Activated effector memory CD4-positive, alpha-beta T cell treated with anti-CD3 and anti-CD28 coated beads, Interleukin-2, amount 50 U/mL, for 16 hours (primary cell): ENCODE measurements at places on chromosomes 13 and 19.

- DNase-seq = no peak
Observed at GRCh38 chr13:38496917-38497316, 147.3 kb downstream of the UFM1 start.

- DNase-seq = no peak
Observed at GRCh38 chr13:113508521-113509254, 18.2 kb upstream of the DCUN1D2 start.

GRCh38 chr19:38289955-38290354 is 14.1 kb upstream of the C19orf33 start:
- no peak for DNase-seq

- DNase-seq = no peak
Observed at GRCh38 chr19:58364146-58364545, 1.6 kb upstream of the ZNF497 start.

DNA sequence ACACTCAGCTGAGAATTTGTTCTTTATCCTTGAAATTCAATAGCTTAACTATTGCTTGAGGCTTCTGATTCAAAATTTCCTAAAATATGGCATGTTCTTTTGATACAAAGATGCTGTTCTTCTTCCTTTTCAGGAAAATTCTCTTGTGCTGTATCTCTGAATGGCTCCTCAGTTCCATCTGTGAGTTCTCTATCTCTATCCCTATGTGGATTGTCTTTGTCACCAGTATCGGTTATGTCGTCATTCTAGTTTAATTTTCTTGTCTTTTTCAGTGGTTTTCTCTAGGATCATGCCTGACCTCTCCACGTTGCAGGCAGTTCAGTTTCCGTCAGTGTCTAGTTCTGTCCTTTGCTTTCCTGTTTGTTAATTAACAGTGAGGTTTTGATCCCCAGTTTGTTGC is 104.6 kb upstream of the GJB6 start:
- DNase-seq = no peak

DNA sequence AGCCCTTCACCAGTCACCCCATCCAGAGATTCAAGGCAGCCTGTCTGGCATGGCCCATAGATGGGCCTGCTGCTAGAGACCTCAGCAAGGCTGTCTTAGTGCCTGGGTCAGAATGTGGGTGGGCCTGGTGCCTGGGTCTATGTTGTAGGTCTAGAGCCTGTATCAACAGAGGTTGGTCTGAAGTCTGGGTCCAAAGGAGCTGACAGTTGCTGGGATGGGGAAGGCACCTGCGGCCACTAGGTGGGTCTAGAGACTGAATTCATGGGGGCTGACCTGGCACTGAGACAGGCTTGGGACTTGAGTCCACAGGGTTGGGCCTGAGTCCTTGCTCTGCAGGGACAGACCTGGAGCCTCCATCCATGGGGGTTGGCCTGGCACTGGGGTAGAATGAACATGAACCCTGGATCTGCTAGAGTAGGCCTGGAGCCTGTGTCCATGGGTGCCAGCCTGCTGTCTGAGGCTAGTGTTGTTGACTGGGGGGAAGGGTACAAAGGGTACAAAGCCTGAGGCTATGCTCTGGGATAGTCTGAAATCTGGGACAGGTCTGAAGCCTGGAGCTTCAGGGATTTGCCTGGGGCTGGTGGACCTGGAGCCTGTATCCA is 516.8 kb downstream of the OLFM4 start:
- no peak for DNase-seq

DNA sequence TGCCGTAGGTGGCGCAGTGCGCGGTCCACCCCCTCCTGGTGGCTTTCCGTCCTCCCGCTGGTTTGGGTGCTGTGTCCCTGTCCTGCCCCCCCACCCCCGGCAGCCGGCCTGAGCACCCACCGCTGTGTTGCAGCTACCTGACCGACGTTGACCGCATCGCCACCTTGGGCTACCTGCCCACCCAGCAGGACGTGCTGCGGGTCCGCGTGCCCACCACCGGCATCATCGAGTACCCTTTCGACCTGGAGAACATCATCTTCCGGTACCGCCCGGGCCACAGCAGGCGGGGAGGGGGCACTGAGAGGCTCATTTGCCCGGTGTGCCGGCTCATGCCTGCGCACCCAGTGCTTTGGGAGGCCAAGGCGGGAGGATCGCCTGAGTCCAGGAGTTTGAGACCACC is 20.6 kb downstream of the GNA11 start:
- DNase-seq = no peak

DNA sequence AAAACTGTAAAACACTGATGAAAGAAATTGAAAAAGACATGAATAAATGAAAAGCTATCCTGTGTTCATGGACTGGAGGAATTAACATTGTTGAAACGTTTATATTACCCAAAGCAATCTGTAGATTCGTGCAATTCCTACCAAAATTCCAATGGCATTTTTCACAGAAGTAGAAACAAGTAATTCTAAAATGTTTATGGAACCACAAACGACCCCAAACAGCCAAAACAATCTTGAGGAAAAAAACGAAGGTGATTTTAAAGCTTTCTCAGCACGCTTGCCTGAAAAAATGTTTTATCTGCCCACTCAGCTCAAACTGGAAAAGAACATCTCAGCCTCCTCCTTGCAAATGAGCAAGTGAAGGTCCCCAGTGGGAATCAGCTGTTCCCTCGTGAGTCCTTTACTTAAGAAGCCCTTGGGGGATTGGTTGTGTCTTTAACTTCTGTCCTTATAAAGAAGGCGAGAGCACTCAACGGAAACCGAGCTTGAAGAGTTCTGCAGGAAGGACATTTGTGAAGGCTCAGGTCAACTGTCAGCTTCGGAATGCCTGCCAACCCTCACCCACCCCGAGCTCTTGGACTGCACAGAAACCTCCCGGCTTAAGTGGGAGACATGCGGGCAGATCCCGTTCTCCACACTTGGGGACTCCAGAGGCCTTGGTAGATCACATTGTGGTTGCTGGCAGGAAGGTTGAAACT is 256.0 kb upstream of the IRS2 start:
- no peak for DNase-seq

DNA sequence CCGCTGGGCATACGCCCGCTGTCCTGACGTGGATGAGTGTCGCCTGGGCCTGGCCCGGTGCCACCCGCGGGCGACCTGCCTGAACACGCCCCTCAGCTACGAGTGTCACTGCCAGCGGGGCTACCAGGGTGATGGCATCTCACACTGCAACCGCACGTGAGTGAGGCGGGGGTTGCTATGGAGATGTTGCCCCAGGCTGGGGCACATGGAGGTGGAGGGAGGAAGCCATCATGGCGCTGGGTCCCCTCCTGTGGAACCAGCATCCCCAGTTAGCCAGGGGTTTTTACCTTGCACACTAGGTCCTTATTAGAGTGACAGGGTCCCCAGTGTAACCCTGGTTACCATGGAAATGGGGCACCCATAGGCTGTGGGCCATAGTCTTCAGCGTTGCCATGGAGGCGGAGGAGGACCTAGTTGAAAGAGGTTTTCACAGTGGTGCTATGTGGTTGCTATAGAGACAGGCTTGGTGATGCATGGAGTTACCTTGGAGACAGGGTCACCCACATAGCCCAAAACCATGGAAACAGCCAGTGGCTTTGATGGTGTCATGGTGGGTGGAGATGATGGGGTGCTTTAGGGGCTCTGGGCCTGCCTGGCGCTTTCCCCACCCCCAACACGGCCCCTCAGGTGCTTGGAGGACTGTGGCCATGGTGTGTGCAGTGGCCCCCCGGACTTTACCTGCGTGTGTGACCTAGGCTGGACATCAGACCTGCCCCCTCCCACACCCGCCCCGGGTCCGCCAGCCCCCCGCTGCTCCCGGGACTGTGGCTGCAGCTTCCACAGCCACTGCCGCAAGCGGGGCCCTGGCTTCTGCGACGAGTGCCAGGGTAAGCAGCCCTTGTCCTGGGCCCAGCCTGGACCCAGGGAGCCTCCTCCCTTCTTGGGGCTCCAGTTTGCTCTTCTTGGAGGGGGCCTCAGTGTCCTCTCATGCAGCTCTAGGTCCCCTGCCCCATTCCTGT is 27.1 kb downstream of the MEGF8 start:
- no peak for DNase-seq

DNA sequence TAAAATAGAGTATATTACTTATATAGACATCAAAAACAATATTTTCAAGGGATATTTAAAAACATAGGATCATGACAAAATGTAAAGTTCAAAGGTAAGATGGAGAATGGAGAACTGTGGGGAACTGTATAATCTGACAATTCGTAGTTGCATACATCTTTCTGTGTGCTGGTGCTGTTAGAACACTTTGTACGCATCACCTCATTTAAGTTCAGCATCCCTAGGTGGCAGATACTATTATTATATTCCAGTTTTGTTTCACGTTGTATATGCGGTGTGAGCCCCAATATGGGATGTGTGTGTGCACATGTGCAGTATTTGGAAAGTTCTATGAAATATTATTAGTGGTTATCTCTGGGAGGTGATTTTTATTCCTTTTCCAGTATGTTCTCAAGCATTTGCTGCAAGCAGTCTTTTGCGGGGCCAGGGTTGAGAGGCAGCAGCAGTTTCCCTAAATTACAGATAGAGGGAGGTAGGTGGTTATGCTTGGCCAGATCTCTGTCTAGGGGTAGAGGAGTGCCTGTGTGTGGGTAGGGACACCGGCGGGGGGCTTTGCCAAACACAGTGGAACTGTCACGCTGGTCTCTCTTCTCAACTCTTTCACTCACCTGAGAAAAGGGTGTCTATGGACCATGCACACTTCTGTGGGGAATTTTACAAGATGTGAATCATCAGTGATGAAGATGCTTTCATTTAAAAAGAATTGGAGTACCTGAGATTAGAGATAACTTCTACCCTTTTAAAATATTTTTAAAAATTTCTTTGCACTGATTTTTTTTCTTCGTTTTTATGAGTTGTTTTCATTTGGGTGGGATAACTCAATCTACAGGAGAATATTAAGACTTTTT is 55.6 kb upstream of the ALOX5AP start:
- DNase-seq = peak; percentile 66

- DNase-seq = no peak
Observed at GRCh38 chr13:31881495-31881882, 142.2 kb downstream of the RXFP2 start.

DNA sequence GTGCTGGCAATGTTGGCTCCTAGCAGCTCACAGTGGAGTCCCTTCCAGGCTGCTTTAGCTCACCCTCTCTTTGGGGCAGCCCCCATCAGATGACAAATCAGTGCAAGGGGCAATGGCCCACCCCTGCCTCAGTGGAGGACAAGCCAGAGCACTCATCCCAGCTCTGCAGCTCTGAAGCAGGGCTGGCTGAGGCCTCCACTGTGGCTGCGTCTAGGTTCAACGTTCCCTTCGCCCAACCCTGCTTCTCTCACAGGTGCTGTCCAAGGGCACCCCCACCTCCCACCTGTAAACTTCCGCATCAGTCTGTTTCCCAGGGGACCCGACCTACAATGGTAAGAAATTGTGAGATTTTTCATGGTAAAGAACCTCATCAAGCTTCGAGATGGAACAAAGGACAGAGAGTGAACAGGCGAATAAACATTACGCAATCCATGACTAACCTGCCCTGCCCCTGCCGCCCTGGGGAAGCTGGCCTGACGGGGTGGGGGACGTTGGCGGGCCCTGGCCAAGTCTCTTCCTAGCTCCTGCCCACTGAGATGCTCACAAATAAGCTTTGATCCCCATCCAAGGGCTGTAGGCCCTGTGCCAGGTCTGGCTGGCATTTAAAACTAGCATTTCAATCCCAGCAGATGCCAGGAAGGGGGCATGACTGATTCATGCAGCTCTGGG is 40.5 kb downstream of the DZIP1 start:
- no peak for DNase-seq

DNA sequence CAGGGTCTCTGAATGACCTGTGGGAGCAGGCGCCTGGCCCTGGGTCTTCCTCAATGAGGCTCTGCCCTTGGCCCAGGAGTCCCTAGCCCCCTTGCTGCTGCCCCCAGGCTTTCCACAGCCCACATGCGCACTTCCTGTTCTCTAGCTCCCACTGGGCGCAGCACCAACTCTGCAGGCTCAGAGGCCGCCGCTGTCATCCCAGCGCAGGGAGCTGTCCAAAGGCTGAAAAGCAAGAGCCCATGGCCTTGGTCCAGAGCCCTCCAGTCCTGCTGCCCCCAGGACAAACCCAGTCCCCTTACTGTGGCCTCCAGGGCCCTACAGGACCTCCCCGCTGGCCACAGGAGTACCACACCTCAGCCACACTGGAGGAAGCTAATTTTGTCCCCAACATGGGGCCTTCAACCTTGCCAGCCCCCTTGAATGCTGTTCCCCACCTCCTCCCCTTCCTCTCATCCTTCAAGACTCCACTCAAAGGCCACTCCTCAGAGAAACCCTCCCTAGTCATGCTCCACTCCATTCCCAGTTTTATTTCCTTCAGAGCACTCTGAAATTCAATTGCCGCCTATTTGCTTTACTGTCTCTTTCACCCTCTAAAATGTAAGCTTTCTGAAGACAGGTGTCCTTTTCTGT is 8.0 kb upstream of the POU2F2 start:
- no peak for DNase-seq

GRCh38 chr13:28231642-28232041 is 93.3 kb downstream of the PAN3 start:
- no peak for DNase-seq

GRCh38 chr13:33917190-33917589 is 99.2 kb downstream of the RFC3 start:
- no peak for DNase-seq

GRCh38 chr13:24012648-24013047 is 115.3 kb upstream of the C1QTNF9B start:
- no peak for DNase-seq

DNA sequence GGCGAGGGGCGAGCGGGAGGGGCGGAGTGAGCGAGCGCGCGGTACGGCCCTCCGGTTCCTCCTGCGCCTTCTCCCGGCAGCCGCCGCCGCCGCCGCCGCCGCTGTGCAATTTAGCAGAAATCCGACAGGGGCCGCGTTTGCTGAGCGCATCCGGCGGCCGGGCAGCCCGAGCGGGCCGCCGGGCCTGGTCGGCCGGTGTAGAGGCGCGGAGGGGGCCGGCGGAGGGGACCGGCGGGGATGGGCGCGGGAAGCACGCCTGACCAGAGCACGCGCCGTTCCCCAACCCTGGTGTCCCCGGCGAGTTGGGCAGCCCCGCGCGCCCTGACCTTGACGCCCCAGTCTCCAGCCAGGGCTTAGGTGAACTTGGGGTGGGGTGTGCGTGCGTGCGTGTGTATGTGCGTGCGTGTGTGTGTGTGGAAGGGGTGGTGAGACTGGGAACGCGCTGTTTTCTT is 144.5 kb upstream of the ZNF536 start:
- peak; percentile 72 for DNase-seq

DNA sequence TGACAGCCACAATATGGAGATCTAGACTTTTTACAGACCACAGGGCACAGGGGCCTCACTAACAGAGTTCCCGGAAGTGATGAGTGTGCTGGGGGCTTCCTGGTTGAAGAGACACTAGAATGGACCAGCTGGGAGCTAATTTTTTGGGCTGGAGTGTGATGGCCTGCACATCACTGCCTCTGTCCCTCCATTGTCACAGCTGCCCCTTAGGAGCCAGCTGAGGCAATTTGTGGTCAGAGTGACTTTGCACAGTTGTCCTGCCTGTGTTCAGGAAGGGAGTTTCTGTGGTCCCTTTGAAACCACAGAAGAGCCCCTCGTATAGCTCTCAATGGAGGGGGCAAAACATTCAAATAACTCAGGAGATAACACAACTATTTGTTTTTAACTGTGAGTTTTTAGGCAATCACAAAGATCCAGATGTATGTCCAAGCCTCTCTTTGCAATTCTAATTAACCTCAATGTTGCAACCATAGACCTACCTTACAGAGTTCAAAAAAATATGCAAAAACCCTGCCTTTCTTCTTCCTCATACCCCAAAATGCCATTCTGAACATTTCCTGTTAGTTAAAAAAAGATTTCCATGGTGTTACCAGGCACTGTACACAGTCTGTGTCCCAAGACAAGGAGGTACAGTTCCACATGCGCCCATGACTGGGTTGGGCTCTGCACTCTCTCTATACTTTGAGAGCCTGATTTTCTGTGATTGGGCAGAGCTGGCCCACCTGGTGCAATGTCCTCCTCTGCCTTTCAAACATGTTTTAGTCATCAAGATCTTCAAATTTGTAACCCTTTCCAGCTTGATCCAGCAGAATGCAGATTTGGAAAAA is 2.4 kb downstream of the ALOX5AP start:
- peak; percentile 64 for DNase-seq
